ENCODE measurements at places on chromosomes 1 and 21.
A peak's percentile ranks its signal among the peaks of the same experiment; 100 is the strongest.

- DNase-seq, result no peak
These were observed 9.9 kb downstream of the GPR3 start for GRCh38 chr1:27402349-27402754.

GRCh38 chr1:39505289-39505688 is 13.9 kb downstream of the BMP8A start:
- no peak for DNase-seq

DNA sequence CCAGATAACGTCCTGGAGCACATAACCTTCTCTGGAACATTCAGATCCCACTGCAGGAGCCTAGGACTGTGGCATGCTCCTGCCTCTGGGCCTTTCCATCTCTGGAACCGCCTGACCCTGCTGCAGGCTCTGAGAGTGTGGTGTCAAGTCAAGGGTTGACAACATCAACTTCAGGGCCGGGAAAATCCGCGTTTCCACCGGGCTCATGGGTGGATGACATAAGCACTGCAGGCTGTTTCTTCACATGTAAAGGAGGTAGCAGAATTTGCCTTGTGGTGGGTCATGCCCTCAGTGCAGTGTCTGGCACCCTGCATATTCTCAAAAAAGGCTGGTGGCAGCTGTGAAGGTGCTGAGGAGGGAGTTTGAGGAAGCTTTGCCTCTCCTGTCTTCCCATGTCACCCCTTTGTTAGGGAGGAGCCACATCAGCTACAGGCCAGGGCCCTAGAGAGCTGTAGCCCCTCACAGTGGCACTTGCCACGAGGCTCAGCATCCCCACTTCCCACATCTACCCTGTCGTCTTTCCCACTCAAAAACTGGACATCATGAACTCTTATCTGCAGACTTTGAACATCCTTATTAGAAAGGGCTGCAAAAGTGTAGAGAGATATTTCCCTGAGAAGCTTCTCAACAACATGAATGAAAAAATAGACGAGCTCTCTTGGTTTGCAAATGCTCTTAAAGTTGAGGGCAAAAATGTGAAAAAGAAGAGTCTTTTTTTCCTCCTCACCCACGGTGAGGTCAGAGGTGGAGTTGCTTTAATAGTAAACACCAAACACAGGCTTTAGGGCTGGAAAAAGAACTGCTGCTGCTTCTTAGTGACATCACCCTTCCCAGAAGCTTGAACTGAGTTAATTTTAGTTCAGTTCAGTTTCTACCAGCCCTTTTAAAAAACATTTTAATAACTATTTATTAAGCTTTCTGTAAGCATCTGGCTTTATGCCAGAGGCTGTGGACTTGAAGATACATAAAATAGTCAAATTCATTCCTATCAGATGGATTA is 121.3 kb downstream of the HUNK start:
- no peak for DNase-seq

GRCh38 chr1:169779970-169780369 is 14.7 kb downstream of the METTL18 start:
- DNase-seq, result no peak

DNA sequence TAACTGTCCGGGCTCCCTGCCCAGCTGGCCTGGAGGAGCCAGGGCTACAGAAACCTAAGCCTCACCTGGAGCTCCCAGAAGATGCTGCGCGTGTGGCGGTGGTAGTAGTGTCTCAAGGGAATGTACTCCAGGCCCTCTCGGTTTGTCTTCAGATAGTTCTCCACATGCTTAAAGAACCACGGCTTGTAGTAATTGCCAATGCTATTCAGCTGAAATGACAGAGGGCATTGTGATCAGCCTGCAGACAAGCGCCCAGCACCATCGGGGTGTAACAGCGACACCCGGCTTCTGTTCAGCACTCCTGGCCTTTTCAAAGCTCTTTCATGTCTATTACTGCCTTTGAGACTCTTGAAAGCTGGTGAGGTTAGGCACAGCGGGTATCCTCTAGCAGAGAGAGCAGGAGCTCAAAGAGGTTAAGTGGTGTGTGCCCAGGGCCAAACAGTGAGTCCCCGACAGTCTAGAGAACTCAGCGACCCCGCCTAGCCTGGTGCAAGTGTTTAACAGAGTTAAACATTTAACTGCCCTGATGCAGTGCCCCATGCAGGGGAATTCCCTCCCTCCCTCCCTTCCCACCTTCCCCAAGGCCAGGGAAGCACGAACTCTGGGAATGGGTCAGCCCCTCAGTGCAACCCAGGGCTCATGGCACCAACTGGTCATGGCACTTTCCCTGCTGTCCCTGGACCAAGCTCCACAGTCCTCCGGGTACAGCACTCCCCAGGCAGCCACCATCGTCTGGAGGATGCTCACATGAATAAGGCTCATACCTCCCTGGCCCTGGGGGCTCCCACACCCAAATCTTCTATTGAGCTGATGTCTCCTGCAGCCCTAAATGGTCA is 21.5 kb downstream of the DHCR24 start:
- no peak for DNase-seq

DNA sequence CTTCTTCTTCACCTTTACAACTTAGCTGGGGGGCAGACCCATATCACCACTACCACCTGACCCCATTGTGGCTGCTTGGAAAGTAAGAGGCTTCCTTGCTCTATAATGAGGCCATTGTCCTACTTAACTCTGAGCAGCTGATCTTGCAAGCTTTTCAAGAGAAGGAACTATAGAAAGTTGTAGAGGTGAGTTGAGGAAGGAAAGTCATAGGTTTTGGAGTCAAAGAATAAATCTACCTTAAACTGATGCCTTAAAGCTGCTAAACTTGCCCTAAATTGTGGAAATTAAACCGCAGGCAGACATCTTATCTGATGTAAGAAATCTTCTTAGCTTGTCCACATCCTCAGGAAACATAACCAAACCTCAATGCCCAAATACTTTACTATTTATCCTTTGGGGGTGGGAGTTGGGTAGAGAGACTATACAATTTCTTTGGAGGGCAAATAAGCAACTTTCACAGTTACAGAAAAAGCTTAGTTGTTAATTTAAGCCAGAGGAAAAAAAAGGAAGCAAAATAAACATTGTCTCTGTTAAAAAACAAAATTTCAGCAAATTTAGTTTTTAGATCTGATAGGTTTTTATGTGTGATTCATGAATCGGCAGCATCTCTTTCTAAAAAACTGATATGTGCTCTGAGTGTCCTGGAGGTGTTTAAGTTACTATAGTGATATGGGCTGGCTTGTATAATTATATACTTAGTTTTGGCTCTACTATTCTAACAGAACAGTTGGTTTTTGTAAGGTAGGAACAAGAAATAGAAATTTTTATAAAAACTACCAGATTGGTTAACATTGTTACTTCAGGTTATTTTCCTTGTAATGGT is 4.7 kb downstream of the IL23R start:
- no peak for DNase-seq

DNA sequence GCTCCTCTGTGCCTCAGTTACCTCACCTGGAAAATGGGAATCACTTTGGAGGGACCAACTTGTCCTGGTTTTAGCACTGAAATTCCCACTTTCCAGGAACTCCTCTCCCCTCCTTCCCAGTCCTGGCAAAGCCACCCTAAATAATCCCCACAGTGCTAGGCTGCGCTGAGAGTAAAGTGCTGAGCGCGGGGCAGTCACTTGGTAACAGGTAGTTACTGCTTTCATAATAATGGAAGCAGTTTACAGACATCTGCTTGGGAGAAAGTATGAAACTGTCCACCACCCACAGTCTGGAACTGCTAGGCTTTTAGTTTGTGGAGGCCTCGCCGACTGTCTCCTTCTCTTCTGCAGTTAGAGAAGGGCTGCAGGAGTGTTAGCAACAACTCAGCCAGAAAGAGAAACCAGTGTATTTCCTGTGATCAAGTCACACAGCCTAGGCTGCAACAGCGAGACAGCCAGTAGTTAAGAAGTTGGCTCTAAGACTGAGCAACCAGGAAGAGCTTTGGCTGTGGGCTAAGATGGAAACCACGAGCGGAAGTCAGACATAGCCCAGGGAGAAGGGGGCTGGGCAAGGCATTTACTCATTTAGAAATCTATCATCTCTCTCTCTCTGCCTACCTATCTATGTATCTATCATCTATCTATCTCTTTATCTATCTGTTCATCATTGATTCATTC is 30.8 kb upstream of the ABCG1 start:
- DNase-seq, result no peak

GRCh38 chr1:172326136-172326535 is 94.3 kb upstream of the C1orf105 start:
- no peak for DNase-seq

GRCh38 chr1:223775054-223775453 is 62.7 kb downstream of the CAPN2 start:
- DNase-seq, result no peak

DNA sequence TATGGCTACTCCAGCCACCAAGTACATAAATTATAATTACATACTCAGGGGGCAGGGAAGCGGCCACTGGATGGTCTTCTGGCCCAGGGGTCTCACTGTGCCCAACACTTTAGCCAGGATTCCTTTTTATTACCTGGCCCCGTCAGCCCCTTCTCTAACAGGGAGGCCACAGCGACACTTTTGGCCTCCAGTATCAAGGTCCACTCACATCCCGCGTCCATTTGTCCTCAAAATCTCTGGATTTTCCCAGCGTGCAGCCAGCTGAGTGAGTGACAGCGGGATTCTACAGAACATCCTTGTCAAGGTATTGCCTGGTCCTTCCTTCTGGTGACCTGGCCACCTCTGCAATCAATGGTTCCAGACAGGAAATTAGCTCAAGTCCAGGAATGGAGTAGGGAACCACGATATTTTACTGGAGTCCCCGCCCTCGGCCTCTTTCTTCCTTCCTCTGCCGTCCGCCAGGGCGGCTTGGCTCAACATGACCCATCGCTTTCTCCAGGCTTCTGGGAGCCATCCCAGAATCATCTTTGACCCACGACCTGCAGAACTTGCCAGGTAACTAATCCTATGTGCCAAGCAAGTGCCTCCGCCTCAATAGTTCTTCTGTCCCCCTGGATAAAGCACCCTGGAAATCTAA is 2.7 kb upstream of the COL6A2 start:
- no peak for DNase-seq

- no peak for DNase-seq
These were observed 92.2 kb upstream of the QSOX1 start for GRCh38 chr1:180062452-180062971.

GRCh38 chr1:26067432-26067911 is at the start of gene TRIM63:
Gene TRIM63 (minus strand): TSS chr1:26067630. CDS start chr1:26067494, 136 bp downstream.
- DNase-seq, result no peak

- no peak for DNase-seq
These were observed 70.5 kb downstream of the SSBP3 start for GRCh38 chr1:54335755-54336108.

GRCh38 chr1:43274804-43275180 is 5.0 kb downstream of the TMEM125 start:
- no peak for DNase-seq

GRCh38 chr1:118047006-118047649 is 117.6 kb downstream of the WDR3 start:
- DNase-seq, result no peak

DNA sequence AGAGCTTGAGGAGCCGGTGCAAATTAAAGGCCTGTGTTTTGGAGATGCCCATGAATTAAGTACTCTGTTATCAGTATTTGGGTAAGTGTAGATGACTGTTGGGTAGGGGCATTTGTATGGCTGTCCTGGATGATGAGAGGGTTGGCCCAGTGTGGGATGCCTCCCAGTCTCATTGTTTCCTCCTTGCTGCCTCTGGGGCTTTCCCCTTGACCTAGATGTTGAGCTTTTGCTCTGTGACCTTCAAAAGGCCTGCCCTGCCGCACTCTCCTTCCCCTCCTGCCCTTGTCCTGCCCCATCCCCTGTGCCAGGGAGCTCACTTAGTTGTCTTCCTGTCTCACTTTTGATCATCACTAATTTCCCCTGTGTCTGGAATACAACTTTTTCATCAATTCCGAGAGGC is 10.0 kb downstream of the GALNT2 start:
- no peak for DNase-seq

- DNase-seq, result no peak
These were observed 28.6 kb downstream of the CAMSAP2 start for GRCh38 chr1:200767321-200767720.

DNA sequence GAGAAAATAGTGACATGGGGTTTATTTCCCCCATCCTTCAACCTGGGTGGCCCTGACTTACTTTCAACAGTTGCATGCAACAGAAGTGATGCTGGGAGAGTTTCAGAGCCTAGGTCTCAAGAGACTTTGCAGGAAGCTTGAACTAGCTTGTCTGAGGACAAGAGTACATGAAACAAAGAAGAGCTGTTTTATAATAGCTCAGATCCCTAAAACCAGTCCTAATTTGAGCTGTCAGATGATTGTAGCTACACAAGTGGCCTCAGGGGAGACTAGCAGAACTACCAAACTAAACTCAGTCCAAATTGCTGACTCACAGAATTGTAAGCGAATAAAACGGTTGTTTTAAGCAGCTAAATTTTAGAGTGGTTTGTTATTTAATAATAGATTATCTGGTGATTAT is 17.1 kb downstream of the RC3H1 start:
- DNase-seq, result peak; percentile 90

DNA sequence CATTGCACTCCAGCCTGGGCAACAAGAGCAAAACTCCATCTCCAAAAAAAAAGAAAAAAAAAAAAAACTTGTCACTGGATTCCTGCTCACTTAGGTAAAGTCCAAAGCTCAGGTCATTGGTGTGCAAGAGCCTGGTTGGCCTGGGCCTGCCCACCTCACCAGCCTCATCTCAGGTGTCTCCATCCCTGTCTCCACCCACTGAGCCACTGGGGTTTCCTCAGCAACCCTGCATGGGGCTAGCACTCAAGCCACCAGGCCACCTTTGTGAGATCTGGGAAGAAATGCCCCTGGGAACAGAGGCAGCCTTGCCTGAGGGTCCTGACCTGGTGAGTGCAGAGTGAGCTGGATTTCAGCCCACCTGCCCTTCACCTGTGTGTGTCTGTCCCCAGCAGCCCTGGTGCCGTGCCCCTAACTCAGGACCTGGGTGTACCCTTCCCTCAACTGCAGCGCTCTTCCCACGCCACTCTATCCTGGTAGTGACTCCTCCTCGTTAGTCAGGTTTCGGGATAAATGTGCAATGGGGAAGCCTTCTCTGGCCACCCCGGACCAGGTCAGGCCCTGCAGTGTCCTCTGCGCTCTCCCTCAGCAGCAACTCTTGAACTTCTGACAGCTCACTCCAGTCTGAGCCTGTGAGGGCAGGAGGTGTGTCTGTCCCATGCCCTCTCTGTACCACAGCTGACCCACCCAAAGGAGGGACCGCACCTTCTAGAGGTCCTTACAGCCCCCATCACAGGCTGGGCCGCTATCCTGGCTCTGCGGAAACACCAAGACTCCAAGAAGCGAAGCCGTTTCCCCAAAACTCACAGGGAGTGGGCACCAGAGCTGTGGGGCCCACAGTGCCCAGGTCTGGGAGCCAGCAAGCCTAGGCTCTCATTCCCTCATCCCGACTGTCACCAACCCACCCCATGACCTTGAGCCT is 3.3 kb downstream of the PDZK1IP1 start:
- DNase-seq, result no peak

DNA sequence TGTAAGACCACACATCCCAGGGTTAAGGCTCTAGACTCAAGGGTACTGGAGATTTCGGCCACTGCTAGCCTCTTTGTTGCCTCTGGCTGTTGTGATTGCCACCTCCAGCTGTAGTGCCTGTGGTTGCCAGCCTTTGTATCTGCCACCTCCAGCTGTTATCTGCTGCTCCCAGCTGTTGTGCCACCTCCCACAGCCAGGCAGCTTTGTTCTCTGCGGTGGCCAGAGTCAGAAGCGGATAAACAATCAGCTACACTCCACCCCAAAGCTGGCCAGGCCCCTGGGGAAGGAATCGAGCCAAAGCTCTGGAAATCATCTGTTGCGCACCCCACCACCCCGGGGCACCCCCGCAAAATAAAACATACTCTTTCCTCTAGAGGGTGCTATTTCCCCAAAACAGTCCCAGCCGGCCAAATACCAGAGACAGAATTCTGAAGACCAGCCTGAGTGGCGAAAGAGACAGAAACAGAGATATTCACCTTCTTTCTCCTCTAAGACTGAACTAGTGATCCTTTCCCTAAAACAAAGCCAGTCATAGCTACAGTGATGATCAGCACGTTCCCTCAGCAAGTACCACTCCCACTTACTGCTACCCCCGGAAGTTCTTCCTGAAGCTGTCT is 14.8 kb upstream of the PIGM start:
- DNase-seq, result no peak
